ENCODE measurements at places on chromosomes 4 and X.

GRCh38 chr4:2043396-2044118 lies 15.6 kb upstream of the NAT8L start:
- no peak for DNase-seq

GRCh38 chrX:78140206-78140605 lies 756 bp upstream of the TAF9B start:
- no peak for DNase-seq

DNA sequence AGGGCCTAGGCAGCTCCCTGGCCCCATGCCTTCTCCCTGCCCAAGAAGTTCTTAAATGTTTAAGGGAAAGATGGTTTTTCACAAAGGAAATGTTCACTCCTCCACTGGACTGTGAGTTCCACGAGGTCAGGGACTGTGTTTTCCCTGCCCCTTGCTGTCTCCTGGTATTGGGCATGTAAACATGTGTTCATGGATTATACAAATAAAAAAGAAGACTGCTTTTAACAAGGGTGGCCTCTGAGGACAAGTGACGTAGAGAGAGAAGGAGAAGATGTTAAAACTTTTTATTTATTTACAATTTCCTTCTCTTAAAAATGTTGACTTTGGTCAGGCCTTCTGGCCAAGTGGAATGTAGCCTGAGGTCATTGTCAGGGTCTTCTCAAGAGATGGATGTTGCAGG lies 66.0 kb downstream of the FHDC1 start:
- DNase-seq: no peak

GRCh38 chr4:164616961-164617360 lies 137.0 kb upstream of the SMIM31 start:
- no peak for DNase-seq

- DNase-seq: no peak
Measured at GRCh38 chr4:177263818-177264217, 45.9 kb upstream of the NEIL3 start.

DNA sequence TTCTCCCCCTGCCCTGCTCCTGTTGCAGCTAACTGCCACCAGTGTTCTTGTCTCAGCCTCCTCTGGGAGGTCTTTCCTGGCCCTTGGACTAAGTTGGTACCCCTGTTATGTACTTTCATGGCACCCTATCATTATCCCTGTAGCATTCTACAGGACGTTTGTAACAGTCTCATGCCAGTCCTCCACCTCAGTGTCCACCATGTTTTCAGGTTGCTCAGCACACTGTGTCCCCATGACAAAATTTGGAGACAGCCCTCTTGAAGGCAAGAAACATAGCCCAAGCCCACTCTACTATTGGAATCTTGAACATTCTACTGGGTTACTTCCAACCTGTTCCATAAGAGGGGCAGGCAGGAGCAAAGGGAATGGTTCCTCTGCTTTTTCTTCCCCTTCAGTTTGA lies 194.4 kb upstream of the ANXA3 start:
- DNase-seq: no peak

GRCh38 chr4:13599159-13599558 lies 28.4 kb downstream of the BOD1L1 start:
- DNase-seq: no peak

GRCh38 chr4:79917246-79917645 lies 155.8 kb downstream of the ANTXR2 start:
- peak; percentile 9 for DNase-seq
